Activated naive CD8-positive, alpha-beta T cell treated with anti-CD3 and anti-CD28 coated beads for 36 hours (primary cell): ENCODE measurements at places on chromosomes 3 and 15. TPM values are rescaled to one million over a fixed set of nuclear protein-coding genes. Genes with fewer than 3 reads are reported as not detected.
A peak's percentile ranks its signal among the peaks of the same experiment; 100 is the strongest.

SLC15A2 gene
- 1.5 TPM for total RNA-seq

DNA sequence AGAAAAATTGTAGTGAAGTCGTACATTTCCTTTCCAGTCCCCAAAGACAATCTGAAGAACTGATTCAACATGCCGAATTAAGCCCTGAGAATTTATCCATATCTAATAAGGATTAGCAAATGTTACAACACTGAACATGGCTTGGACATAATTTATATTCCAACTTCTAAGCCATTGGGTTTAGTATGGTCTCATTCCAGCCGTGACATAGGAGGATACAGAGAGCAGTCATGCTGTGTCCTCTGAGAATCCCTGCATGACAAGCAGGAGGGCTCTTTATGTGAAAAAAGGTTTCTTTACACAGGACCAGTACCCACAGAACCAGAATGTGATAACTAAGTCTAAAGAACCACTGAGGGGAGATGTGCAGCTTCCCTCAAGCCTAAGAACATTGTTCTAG is 231.9 kb upstream of the WNT5A start:
- no peak for DNase-seq
- H3K4me3 ChIP-seq, result no peak overlapping the region
- H3K27me3 ChIP-seq, result peaks cover 18% of the 10 kb centered on the region
- H3K27ac ChIP-seq, result no peak overlapping the region
- H3K36me3 ChIP-seq, result no peaks in the 10 kb centered on the region

BMF gene
- total RNA-seq, result 5.4 TPM

DNA sequence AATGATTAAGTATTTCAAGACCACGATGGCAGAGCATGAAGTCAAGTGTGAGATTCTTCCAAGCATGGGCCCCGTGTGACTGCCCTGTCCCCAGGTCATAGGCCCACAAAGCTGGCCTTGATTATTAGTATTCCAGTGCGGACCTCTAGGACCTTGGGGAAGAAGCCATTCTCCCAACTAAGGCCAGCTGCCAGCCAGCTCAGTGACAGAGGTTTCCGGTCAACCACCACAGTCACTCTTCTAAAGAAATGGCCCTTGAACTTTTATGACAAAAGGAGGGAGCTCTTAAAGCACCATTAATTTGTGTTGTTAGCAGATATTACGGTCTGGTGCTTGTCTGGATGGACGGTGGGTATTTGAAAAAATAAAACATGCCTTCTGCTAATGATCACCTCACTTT is 28.0 kb downstream of the FAM3D start:
- H3K36me3 ChIP-seq, result no peaks in the 10 kb centered on the region
- H3K27ac ChIP-seq, result no peak overlapping the region
- H3K4me3 ChIP-seq, result no peak overlapping the region
- H3K27me3 ChIP-seq, result no peaks in the 10 kb centered on the region

GPR149 gene
- not detected for total RNA-seq

COLQ gene
- total RNA-seq, result 0.74 TPM

GATM gene
- total RNA-seq, result 5.0 TPM

ALS2CL gene
- total RNA-seq, result 1.3 TPM

DNA sequence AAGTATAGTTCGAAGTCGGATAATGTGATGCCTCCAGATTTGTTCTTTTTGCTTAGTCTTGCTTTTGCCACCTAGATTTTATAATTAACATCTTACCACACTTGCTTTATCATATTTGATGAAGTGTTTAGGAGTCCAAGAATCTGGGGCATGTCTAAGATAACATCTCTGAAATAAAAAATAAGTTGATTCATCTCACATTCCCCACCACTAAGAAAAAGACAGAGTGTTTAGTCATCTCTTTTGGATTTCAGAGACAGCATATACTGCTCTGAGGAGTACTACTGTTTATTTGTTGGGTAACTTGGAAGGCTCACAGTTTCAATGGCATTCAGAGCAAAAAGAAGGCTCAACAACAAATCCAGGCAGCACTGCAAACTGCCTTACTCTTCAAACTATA is 324.2 kb upstream of the ATP11B start:
- no peaks in the 10 kb centered on the region for H3K36me3 ChIP-seq
- no peak overlapping the region for H3K27ac ChIP-seq
- H3K4me3 ChIP-seq, result no peak overlapping the region
- H3K4me1 ChIP-seq, result no peaks in the 10 kb centered on the region

DNA sequence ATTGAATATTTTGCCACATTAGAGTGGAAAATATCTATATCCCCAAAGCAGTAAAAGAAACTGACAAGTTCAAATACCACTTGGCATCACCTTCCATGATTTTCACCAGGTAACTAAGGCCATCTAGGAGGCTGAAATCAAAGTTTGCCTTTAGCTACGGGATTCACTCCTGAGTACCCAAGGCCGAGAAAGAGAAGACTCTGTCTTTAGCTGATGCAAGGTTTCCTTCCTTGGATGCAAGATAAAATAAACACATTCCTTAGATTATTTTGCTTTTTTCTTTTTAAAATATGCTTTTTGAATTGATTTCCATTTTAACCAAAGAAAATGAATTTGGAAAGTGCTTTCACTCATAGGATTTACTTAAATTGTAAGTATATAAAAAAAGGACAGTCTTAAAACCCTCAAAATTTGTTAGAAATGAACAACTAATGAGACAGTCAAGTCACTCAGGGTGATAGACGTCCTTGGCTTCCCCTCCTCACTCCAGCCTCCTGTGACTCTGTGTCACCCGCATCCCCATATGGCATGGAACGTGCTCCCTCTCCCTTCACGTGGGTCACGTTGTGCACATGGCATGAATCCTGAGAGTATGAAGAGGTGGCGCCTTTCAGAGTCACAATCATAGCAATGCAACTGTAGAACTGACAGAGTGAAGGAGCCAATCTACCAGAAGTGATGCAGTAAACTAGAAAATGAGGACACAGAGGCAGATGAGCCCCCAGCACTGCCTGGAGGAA is 148.4 kb downstream of the RTP4 start:
- no peaks in the 10 kb centered on the region for H3K27me3 ChIP-seq
- DNase-seq, result no peak

DNA sequence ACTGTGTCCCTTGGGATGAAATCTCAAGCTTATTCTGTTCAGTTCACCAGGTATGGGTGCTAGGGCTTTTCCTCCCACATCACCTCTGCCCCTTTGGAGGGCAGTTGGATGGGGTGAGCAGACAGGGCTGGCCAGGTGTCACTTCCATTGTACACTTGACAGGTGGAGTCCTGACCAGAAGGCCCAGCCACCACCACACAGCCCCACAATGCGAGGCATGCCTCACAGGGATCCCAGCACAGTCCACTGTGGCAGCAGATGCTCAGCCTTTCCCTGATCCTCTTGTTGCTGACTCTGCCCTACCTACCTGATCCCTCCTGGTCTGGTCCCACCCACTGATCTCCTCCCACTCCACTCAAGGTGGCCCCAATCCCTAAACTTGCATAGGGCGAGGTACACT is 88.2 kb downstream of the ANP32A start:
- no peaks in the 10 kb centered on the region for H3K27me3 ChIP-seq
- H3K4me1 ChIP-seq, result no peaks in the 10 kb centered on the region
- no peak overlapping the region for H3K4me3 ChIP-seq
- no peak for DNase-seq

DNA sequence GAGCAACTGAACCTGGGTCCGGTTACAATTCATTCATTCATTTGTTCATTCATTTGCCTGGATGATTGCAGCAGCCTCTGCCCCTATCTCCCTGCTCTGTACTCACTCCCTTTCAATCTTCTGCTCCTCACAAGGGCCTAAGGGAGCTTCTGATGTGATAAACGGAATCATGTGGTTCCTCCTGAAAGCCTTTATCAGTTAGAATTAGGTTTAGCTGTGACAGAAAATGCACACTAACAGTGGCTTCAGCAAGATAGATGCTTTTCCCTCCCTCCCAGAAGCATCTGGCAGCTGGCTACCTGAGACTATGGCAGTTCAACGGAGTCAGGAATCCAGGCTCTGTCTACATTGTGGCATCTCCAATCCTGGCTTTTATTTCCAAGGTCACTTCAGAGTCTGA is 196.0 kb downstream of the ADAMTS9 start:
- no peaks in the 10 kb centered on the region for H3K36me3 ChIP-seq
- peaks cover 68% of the 10 kb centered on the region for H3K27me3 ChIP-seq
- no peak overlapping the region for H3K4me3 ChIP-seq
- DNase-seq, result no peak
- H3K4me1 ChIP-seq, result no peaks in the 10 kb centered on the region

- H3K4me3 ChIP-seq, result no peak overlapping the region
- peaks cover 15% of the 10 kb centered on the region for H3K4me1 ChIP-seq
- H3K27me3 ChIP-seq, result no peaks in the 10 kb centered on the region
- peaks cover 6% of the 10 kb centered on the region for H3K36me3 ChIP-seq
Observed at GRCh38 chr3:126064627-126065258, 19.2 kb downstream of the SLC41A3 start.

DNA sequence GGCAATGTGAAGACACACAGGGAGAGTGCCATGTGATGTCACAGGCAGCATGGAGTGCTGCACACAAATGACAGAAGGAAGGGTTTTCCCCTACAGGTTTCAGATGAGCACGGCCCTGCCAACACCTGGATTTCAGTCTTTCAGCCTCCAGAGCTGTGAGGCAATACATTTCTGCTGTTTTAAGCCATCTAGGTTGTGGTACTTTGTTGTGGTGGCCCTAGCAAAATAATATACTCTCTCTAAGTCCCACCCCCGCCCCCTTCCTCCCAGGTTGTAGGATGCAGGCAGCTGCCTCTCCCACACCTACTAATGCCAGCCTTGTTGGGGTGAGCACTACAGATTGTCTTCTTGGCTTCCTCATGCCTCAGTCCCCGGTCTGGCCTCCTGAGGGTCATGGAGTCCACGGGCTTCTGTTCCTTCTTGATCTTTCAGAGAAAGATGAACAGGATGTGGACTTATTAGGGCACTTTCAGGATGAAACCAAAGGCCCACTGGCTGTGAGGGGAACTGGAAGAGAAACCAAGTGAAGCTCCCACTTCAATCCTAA is 180.0 kb downstream of the CD47 start:
- H3K36me3 ChIP-seq, result no peaks in the 10 kb centered on the region
- H3K27me3 ChIP-seq, result no peaks in the 10 kb centered on the region
- peak overlapping the region; percentile 37 for H3K4me3 ChIP-seq
- H3K27ac ChIP-seq, result peak overlapping the region; percentile 46
- H3K4me1 ChIP-seq, result peaks cover 20% of the 10 kb centered on the region

DNA sequence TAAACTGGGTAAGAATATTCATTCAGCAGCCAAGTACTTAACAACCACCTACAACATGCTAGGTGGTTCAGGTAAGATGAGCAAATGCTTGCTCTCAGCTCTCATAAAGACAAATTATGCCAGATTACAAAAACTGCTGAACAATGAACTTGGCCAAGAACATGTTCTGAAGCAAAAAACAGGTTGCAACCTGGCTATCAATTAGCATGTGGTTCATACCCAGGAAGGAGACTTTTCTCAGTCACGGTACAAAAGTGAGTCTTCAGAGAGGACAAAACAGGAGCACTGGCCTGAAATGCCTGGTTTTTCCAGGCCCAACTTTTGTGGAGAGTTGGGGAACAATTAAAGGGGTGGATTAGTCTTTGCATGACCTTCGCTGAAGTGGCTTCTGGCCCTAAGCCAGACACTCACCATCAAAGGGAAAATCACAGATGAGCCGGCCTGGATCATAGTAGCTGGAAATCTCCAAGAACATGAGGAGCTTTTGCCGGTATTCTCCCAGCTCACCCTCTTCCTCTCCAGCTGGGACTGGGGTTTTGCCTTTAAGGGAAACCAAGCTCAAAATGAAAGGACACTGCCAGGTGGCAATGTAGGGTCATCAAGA is 7.6 kb upstream of the PLA2G4F start:
- H3K36me3 ChIP-seq, result peaks cover 4% of the 10 kb centered on the region
- H3K4me1 ChIP-seq, result no peaks in the 10 kb centered on the region
- H3K4me3 ChIP-seq, result no peak overlapping the region
- H3K27me3 ChIP-seq, result no peaks in the 10 kb centered on the region
- no peak for DNase-seq
- H3K27ac ChIP-seq, result no peak overlapping the region

DNA sequence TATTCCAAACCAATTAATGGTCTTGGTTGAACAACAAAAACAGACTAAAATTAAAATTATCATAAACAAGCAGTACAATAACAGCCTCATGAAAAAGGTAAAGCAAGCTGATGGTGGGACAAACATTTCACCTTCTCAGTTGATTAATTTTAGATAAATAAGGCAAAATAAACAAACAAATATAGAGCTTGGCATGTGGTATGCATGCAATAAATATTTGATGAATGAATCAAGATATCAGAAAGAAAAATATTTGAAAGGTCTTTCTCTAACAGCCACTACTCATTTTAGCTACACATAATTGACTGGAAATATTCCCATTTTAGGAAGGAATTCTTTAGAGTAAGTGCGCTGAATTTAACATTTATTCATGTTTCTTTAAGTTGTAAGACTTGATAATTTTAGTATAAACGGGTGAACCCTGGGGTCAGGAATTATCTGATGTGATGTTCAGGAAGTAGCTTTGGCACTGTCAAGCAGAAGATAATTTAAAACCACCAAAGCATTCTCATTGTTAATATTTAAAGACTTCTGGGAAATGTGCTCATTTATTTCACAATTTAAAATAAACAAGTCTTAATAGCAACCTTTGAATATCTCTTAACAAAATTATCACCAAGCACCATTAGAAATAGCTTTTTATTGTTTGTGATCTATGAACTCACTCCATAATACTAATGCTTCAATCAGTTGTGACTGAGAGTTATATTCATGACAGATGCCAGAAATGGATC is 372.3 kb upstream of the TGFBR2 start:
- H3K4me3 ChIP-seq, result no peak overlapping the region
- no peaks in the 10 kb centered on the region for H3K27me3 ChIP-seq
- H3K27ac ChIP-seq, result no peak overlapping the region
- DNase-seq, result no peak
- no peaks in the 10 kb centered on the region for H3K4me1 ChIP-seq

FAM174B gene
- 5.7 TPM for total RNA-seq

RTP3 gene
- not detected for total RNA-seq

GRCh38 chr3:17709236-17709810 is 33.1 kb downstream of the TBC1D5 start:
- peaks cover 6% of the 10 kb centered on the region for H3K4me1 ChIP-seq
- no peak overlapping the region for H3K4me3 ChIP-seq
- peaks cover 28% of the 10 kb centered on the region for H3K36me3 ChIP-seq
- no peak overlapping the region for H3K27ac ChIP-seq
- H3K27me3 ChIP-seq, result no peaks in the 10 kb centered on the region
- DNase-seq, result no peak

DNA sequence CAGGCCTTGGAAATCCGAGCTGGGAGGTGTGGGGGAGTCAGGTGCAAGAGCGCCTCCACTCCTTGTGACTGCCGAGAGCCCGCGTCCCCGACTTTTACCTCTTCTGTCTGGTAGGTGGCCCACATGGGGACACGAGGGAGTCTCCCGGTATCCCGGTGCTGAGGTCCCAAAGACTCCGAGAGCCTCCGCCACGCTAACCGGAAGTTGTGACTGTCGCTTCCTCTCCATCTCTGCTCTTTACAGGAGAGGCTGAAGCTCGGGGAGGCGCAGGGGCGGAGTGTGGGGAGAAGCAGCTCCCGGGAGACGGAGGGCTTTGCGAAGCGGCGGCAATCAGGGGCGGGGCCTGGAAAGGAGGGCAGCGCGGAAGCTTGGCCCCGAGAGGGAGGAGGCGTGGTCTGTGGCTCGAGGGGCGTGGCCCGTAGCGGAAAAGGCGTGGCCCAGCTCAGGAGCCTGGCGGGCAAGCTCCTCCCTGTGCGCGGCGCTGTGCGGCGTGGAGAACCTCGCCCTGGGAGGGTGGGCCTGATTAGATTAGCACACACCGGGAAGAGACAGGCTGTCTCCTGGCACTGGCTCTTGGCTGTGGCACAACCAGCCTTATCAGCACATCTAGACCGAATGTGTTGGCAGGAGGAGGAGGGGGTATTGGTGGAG is 143.9 kb downstream of the GABRB3 start:
- DNase-seq, result peak; percentile 11
- no peak overlapping the region for H3K27ac ChIP-seq
- no peaks in the 10 kb centered on the region for H3K36me3 ChIP-seq
- H3K4me3 ChIP-seq, result no peak overlapping the region
- no peaks in the 10 kb centered on the region for H3K4me1 ChIP-seq
- H3K27me3 ChIP-seq, result no peaks in the 10 kb centered on the region
